ENCODE measurements at places on chromosomes 7 and 10. TPM values are rescaled to one million over a fixed set of nuclear protein-coding genes. Genes with fewer than 3 reads are reported as not detected.

Gene OR2A7
- not detected for total RNA-seq

Gene OLAH
- total RNA-seq: 0.20 TPM

Gene SORCS1
- total RNA-seq: not detected

Gene FAM237B
- not detected for total RNA-seq

Gene OGDHL
- 0.23 TPM for total RNA-seq

All from A549 treated with CORT108297 at 1 μM for 4 hours (cell line).